ENCODE measurements at places on chromosomes 13 and 19.

GRCh38 chr13:42377640-42378382, 105.9 kb downstream of the AKAP11 start:
- no peak for DNase-seq

DNA sequence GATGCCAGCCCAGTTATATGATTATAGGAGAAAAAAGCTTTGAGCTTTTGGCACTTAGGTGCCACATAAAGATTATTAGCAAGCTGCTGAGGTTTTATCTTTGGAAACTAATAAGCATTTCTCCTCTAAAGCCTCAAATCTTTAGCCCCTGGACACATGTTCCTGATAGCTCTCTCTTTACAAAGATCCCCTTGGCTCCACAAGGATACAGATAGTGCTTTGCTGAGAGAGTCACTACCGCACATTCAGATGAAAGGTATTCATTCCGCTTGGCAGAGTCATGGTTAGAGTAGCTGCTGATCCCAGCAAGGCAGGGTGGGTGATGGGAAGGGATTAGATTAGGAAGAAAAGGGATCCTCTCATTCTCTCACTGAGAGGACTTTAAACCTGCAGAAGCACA, 28.2 kb upstream of the PSG7 start:
- no peak for DNase-seq

DNA sequence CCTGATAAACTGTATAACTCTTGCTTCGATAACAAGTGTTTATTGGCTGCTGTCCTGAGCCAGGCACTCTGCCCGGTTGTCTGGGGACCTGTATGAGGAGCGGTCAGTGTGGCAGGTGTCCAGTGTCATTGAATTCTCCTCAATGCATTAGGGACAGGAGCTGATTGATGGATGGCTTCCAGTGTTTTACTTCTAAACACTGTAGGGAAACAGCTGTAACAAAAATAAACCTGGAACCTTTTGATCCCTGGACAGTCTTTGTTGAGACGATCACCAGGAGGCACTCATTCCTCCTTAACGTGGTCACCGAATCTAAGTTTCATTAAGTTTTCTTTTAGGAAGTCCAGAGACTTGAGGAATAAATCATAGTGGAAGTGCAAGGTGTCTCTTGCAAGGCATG, 17.9 kb downstream of the UBAC2 start:
- no peak for DNase-seq

DNA sequence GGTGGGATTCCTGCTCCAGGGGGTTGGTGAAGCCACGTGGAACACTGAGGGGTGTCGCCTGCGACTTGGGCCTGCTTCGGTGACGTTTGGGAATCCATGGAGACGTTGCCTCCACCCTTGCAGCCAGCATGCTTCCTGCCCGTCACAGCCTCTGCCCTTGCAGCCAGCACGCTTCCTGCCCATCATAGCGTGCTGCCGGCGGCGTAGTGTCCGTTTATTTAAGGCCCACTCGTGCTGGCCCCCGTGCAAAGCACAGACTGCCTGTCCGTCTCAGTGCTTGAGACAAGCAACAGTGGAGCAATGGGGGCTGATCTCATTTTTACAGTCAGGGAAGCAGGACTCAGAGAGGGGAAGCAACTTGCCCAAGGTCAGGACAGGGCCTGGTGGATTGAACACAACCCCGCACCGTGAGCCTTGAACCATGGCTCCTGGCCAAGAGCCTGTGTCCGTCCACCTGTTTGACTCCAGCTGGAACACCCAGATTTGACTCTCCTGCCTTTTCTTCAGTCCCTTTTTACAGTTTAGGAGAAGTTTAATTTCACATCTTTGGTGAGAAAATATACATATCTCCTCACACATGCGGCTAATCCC, 149.6 kb downstream of the TEX29 start:
- no peak for DNase-seq

DNA sequence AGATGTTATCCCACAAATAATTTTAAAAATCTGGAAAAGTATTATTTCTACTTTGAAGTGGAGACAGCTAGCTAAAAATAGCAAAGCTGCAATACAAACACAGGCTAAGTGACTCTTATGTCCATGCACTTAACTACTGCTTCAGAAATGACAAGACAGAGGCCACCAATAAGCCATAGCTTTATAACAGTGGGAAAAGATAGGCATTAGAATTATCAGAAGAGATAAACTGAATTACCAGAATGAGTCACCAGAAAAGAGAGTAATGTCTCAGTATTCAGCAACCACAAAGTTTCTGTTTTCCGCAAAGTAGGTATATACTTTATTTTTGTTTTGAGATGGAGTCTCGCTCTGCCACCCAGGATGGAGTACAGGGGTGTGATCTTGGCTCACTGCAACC, 17.1 kb downstream of the CLN5 start:
- DNase-seq, result no peak

- no peak for DNase-seq
Measured at GRCh38 chr19:10892256-10892655, 20.9 kb downstream of the CARM1 start.

GRCh38 chr13:41611385-41611784, 154.0 kb downstream of the RGCC start:
- DNase-seq, result no peak

- no peak for DNase-seq
Measured at GRCh38 chr19:15538774-15539173, 30.4 kb downstream of the CYP4F22 start.

- peak; percentile 21 for DNase-seq
Measured at GRCh38 chr13:75372517-75372916, 109.5 kb downstream of the TBC1D4 start.

GRCh38 chr13:75512253-75512652, 25.4 kb downstream of the COMMD6 start:
- no peak for DNase-seq

DNA sequence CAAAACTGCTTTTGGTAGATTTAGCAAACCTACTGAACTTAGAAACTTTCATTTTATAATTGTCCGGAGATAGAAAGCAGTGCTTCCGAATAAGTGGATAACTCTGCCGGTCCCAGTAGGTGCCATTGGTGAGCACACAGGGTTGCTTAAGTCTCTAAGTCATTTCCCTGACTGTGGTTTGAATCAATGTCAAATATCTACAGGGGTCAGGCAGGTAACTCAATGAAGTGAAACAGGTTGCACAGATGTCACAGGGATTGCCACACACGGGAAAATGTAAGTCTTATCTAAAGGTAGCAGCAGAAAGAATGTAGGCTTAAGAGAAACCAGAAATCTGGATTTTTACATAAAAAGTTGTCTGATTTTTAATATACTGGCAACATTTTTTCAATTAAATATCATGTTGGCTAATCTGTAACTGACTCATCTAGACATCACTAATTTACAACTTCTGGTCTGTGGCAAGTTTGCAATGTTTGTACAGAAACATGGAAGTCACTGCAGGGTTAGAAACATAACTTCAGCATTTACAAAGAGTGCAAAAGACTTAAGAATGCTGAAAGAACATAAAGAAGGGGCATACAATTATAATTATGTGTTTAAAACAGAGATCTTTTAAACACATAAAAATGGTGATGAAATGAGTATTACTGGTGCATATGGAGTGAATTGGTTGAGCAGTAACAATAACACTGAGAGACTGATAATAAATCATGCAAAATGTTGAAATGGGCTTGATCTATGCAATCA, 14.3 kb upstream of the LRRC63 start:
- DNase-seq, result no peak

DNA sequence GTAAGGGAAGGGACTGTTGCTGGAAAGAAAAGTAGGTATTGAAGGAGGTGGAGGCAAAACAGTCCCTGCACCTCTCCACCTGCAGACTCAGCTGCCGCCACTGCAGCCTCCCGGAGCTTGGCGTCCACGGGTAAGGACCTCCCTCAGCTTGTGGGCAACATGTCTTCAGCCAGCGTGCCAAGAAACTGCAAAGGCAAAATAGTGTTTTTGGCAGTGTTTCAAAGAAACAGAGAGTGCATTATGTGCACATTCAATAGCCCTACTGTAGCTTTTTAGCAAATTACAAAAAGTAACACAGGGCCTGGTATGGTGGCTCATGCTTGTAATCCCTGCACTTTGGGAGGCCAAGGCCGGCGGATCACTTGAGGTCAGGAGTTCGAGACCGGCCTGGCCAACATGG, 57.4 kb downstream of the ATP11A start:
- no peak for DNase-seq

- DNase-seq, result no peak
Measured at GRCh38 chr19:58556622-58557220, 1.7 kb downstream of the UBE2M start.

DNA sequence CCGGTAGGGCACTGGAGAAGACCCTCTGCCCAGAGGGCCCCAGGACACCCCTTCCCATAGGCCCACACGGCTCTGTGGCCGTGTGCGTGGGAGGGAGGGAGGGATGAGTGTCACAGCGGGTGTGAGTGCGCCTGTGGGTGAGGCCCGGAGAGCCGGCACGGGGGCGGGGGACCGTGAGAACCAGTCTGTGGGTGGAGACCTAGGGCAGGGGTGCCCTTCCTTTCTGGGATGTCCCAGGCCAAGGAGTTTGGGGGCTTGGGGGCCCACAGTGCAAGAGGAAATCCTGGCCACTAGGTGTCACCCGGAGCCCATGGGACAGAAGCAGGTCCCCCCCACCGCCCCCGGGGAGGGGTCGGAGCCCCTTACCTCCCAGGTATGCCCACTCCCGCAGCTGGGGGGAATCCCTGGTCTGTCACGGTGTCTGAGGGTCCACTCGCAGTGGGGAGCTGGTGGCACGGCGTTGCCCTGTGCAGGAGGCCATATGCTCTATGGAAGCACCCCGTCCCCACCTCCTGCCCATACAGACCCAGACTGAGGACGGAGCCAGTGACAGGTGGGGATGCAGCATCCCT, 16.0 kb upstream of the SLC7A10 start:
- peak; percentile 30 for DNase-seq

GRCh38 chr19:36060430-36060829, 5.7 kb downstream of the WDR62 start:
- peak; percentile 52 for DNase-seq

- DNase-seq, result no peak
Measured at GRCh38 chr19:30053558-30053957, 111.5 kb downstream of the URI1 start.

DNA sequence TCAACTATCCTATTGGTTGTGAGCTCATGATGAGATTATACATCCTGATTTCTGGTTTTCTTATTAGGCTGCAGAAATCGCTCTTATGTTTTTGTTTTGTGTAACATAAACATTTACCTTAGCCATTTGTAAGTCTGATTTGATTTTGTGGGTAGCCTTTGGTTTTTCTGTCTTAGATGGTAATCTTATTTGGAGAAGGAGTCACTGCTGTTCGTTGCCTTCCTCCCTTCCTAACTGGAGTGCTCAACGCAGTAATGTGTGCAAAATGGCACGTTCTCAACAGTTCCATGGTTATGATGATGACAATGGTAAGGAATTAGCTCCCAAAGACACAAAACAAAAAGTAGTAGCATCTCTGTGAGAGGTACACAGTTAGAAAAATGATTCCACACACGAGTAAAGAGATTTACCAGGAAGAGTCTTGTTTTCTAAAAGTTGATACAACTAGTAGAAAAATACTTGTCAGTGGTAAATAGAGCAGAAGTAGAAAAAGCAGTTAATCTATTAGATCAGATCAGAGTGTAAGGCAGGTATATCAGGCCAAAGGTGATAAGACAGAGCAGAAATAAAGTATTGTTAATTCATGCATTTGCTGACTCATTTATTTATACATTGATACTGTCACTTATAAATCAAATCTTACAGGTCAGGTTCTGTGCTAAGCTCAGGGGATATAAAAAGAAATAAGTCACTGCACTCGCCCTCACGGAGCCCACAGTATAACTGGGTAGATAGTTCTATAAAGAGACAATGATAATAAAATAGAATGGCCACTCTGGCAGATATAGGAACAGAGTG, 270.0 kb downstream of the NALCN start:
- no peak for DNase-seq

GRCh38 chr19:46660008-46660517, 919 bp downstream of the DACT3 start:
- peak; percentile 41 for DNase-seq

DNA sequence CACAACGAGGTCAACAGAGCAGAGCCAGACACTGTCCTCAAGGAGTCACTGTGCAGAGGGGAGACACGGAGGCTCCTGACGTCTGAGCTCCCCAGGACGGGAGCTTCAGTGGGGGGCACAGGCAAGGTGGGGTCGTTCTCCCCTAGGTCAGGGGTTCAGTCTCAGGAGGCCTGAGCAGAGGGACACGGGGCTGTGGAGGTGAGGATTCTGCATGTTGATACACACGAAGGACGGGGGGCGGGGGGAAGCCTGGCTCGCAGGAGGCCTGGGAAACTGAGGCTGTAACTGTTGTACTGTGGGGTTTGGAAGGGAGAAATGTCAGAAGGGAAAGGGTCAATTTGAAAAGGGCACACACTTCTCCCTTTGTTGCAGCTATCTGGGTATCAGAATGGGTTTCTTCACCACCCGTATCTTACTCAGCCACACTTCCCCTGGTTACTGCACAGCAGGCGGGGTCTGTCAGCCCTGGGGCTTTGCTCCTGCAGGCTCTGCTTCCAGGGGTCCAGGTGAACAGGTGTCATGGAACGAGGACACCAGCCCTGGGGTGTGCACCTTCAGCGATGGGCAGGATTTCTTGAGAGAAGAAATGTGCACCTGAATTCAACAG, 748 bp upstream of the SIGLEC8 start:
- no peak for DNase-seq

DNA sequence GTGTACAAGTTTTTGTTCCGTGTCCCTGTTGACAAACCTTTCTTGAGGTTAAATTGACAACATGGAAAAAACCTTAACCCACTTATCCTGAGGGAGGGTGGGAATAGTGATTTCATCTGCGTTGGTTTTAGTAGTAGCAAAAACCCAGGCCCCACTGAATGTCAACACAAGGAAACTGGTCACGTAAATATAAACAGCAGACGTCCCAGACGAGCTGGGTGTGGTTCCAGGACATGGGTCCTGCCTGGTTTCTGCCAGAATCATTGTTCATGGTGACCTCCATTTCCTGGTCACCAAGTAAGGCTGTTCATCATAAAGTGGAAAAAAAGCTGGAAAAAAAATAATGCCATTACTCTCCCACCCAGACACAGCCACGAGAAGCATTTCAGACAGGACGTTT, 16.9 kb upstream of the F2RL3 start:
- no peak for DNase-seq

DNA sequence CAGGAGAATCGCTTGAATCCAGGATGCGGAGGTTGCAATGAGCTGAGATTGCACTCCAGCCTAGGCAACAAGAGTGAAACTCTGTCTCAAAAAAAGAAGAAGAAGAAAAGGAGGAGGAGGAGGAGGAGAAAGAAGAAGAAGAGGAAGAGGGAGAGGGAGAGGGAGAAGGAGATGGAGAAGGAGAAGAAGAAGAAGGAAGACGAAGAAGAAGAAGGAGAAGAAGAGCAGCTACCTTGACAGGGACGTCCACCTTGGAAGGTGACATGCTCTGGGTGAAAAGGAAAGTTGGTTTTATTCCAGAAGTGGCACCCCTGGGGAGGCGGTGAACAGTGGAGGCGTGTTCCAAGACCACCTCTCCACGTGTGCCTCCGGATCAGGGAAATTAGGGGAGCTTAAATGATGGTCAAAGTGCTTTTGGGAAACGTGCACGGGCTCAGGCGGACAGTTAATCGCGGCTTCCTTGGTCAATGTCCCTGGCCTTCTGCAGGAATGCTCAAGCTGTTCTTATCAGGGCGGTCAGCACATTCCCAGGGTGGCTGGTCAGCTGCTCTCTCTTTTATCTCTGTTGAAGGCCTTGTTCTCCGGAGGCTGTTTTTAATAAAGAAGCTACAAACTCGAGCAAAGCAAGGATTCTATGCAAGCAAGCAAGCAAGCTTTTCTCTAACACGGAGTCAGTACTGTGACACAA, 78.9 kb upstream of the PEG3 start:
- no peak for DNase-seq
